Fibroblast of upper back skin (primary cell): ENCODE measurements at places on chromosomes 11 and 22.

DNA sequence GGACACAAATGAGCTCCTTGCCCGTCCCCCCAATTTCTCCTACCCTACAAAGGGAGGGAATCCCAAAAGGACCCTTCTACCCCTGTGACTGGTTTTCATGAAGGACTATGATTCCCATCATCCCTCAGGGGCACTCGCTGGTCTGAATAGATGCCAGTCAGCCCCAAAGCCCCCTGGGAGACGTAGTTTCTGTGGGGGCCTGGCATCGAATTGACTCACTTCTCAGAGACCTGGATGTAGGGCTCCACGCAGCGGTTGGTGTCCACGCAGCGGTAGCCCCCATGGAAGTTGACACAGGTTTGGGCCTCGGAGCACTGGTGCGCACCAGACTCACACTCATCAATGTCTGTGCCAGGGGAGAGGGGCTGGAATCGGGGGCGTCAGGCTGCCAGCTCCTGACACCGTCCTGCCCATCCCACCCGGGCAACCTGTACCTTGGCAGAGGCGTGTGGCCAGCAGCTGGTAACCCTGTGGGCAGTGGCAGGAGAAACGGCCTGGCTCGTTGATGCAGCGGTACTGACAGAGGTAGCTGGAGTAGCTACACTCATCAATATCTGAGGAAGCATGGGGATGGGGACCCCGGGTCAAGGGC lies 4.4 kb downstream of the EFEMP2 start:
- no peak for DNase-seq

DNA sequence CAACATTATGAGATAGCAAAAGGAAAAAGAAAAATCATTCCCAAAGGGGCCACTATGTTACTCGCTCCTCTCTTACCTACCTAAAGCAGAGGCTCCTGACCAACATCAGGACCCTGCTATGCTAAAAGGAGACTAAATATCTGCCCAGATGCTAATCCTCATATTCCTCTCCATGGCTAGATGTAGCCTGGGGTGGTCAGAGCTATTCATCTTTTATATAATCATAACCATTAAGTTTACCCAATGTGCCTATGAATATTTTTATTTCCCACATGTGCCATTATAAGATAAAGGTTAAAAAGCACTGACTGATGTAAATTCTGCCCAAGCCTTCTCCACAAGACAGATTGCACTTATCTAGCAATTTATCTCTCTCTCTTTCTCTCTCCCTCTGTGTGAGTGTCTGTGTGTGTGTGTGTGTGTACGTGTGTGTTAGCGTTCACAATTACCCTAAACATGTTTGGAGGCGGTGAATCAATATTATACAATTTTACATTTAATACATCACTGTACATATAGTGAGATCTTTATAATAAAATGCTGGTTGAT lies 41.2 kb upstream of the ANO5 start:
- no peak for DNase-seq

GRCh38 chr11:69538854-69539253 lies 57.4 kb downstream of the LINC01488 start:
- DNase-seq, result no peak

- no peak for DNase-seq
Measured at GRCh38 chr11:116723511-116723910, 49.3 kb downstream of the BUD13 start.

DNA sequence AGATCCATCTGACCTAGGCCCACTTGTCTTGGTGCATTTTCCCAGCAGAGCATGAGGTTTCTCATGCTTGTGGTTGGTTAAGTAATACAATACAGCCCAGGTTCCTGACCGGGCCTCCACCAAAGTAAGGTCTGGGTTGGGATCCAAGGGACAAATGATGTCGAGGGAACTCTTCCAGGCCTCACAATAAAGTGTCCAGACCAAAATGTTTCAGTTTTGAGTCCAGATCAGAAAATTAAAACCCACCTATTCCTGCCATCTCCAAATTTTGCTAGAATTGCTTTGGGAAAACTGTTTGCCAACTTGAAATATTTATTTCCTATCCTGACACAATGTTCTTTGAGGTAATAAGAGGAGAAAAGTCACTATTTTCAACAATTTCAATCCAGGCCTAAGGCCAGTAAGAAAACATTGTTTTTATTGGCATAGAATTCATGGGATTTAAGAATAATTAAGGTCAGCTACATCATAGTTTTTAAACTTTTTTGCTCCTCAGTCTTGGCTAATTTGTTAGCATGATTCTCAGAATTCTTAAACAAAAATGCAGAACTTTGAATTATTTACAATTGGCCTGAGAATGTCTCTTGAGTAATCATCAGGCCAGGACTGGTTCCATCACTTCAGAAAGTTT lies 51.4 kb downstream of the ME3 start:
- DNase-seq, result peak; percentile 79

GRCh38 chr11:2997406-2997805 lies 5.3 kb upstream of the NAP1L4 start:
- DNase-seq, result no peak

- no peak for DNase-seq
Measured at GRCh38 chr11:1747753-1748635, 2.4 kb downstream of the IFITM10 start.

GRCh38 chr11:18752502-18752901 lies 26.5 kb upstream of the IGSF22 start:
- no peak for DNase-seq

- peak; percentile 51 for DNase-seq
Measured at GRCh38 chr11:44621140-44621681, 55.7 kb downstream of the CD82 start.

- no peak for DNase-seq
Measured at GRCh38 chr22:22410677-22411076, 97.9 kb downstream of the ZNF280B start.

- DNase-seq, result no peak
Measured at GRCh38 chr11:3202759-3203158, 15.9 kb downstream of the MRGPRG start.

- no peak for DNase-seq
Measured at GRCh38 chr22:23106906-23107367, 34.9 kb downstream of the RSPH14 start.

- no peak for DNase-seq
Measured at GRCh38 chr11:44527476-44527875, 38.0 kb upstream of the CD82 start.

- DNase-seq, result no peak
Measured at GRCh38 chr11:12282676-12283075, 94.7 kb upstream of the PARVA start.

DNA sequence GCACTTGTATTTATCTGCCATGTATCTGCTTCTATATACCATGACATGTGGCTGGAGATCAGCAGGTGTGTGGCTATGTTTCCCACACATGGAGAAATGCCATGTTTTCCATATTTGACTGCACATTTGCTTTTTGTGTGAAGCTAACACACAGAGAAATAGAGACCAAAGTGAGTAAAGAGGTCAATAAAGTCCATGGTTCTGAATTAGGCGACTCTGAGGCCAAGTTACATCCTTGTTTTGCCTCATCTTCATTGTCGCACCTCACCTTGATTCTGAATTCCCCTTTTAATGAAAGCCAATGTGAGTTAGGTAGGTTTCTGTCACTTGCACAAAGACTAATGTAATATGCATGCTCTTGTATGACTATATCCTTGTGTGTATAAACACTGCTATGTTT lies 194.1 kb downstream of the INSC start:
- no peak for DNase-seq

- DNase-seq, result peak; percentile 7
Measured at GRCh38 chr11:109677876-109678275, 255.9 kb downstream of the C11orf87 start.

GRCh38 chr22:28894334-28894733 lies 11.0 kb downstream of the ZNRF3 start:
- no peak for DNase-seq

DNA sequence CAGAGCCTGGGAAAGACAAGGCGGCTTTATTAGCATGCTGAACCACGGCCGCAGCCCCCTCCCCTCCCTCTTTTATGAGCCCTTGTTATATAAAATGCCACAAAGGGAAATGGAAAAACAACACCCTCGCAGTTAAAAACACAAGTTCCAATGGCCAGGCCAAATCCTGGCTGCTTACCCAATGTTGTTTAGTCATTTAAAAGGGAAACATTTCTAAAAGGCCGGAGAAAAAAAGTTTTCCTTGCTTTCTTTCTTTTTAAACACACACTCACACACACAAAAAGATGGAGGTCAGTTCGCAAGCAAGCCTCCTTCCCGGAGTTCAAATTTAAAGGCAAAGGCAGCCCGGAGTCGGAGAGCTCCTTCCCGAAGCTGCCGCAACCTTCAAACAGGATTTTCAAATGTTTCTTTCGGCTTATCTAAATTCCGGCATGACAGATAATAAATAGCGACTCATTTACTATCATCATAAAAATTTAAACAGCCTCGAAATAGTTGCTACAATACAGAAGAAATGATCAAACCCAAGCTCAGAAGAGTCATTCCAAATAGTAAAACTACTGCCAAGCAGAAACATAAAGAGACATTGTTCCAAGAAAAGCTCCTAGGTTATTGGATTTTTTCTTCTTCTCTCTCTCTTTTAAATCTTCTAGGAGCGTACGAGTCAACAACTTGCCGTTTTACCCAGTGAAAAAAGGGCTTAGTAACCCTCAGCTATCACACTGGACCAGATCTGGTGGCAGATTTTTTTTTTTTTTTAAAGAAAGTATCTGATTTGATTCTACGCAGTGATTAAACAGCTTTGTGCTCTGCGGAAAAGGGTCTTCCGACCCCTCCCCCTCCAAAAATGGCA lies 3.5 kb downstream of the PHF21B start:
- no peak for DNase-seq

DNA sequence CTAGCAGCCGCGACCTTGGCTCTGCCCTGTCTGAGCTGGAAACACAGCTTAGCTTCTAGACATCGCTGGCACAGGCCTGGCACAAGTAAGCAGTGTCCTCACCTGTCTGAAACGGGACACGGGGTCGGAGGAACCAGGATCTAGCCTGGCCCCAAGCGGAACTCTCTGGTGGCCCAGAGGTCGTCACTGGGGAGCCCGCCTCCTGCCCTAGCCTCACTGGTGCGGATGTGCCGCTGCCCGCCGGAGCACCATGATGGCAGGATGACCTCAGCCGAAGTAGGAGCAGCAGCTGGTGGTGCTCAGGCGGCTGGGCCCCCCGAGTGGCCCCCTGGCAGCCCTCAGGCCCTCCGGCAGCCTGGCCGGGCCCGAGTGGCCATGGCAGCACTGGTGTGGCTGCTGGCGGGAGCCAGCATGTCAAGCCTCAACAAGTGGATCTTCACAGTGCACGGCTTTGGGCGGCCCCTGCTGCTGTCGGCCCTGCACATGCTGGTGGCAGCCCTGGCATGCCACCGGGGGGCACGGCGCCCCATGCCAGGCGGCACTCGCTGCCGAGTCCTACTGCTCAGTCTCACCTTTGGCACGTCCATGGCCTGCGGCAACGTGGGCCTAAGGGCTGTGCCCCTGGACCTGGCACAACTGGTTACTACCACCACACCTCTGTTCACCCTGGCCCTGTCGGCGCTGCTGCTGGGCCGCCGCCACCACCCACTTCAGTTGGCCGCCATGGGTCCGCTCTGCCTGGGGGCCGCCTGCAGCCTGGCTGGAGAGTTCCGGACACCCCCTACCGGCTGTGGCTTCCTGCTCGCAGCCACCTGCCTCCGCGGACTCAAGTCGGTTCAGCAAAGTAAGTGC lies 871 bp downstream of the SLC35E4 start:
- no peak for DNase-seq

DNA sequence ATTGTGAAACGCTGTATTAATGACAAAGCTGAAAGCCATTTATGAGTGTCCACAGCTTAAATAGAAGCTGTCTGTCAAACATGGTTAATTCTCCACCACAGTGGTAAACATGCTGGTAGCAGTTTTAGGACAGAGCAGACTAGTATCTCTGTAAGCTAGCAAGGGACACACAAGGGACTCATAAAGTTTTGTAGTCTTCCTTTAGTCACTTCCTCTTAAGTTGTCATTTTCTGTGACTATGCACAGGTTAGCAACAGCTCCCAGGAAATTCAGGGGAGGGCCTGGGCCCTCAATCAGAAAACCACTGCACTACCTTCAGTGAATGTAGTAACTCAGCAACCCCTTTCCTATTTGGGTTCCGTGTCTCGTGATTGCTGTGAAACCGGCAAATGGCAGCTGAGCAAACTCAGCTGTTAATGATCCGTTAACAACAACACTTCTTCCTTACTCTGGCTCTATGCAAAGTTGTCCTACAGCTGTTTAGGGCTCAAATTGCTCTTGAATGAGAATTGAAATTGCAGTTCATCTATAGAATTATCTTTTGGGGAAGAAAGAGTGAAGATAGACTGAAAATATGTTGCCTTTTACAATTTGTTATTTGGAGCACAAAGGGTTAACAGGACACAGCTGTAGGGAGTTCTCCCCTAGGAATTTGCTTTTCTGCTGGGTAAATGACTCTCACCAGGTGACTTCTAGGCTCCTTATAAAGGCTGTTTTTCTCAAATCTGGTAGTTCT lies at the start of gene MMP26:
MMP26 (plus strand) TSS at position 731 of the 736 bp plus-strand sequence.
- DNase-seq, result no peak

- DNase-seq, result no peak
Measured at GRCh38 chr11:10680956-10681487, 12.5 kb downstream of the IRAG1 start.

- no peak for DNase-seq
Measured at GRCh38 chr11:18699848-18700261, 1.3 kb downstream of the TMEM86A start.

DNA sequence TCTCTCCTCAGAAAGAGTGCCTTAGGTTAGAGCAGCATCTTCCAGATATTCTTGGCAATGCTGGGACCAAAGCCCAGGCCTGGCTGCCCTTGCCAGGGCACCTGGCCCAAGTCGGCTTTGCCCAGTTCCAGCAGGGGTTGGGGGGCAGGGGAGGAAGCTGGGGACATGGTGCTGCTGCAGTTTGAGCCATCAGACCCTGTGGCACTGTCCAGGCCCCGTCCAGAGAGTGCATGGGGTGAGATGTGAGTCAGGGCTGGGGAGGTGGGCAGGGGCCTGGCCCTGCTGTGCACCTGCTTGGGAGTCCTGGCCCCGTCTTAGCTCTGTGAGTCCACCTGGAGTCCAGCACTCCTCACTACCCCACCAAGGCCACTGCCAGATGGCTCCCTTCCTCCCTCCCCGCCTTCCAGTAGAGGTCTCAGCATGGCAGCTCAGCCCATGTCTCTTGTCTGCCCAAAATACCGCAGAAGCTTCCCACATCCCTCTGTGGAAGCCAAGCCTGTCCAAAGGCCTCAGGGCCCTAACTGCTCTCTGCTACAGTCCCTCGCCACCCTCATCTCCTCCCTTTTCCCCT lies 16.6 kb downstream of the DERL3 start:
- DNase-seq, result no peak

- peak; percentile 12 for DNase-seq
Measured at GRCh38 chr11:80414181-80415165, 973.6 kb upstream of the TENM4 start.
